Stimulated activated CD4-positive, alpha-beta T cell treated with anti-CD3 and anti-CD28 coated beads, Interleukin-1b, Interleukin-23, amount 100 ng/mL, for 4 hours (primary cell): ENCODE measurements at places on chromosomes 2 and 18.

- DNase-seq, result no peak
Observed at GRCh38 chr2:19214682-19215391, 143.6 kb downstream of the OSR1 start.

DNA sequence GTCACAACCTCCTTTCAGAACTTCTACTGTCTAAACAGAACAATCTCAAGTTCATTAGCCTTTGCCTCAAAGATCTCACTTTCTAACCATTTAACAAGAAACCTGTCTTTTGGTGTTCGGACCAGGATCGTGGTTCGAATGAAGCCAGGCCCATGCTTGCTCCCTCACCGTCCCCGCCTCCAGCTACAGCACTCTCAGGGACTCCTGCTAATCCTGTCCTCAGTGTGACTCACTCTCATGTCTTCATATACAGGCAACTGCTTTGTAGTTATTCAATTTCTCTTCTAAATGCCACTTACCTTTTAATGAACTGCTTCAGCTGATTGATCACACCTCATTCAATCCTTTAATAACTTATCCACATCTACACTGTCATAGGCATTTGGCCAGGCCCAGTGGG, 15.8 kb downstream of the SERTAD2 start:
- DNase-seq, result no peak

GRCh38 chr2:157508676-157509075, 64.8 kb upstream of the CYTIP start:
- no peak for DNase-seq

- DNase-seq, result no peak
Observed at GRCh38 chr18:52541056-52541455, 201.1 kb downstream of the DCC start.

GRCh38 chr2:127762441-127762840, 48.5 kb downstream of the WDR33 start:
- DNase-seq, result no peak

DNA sequence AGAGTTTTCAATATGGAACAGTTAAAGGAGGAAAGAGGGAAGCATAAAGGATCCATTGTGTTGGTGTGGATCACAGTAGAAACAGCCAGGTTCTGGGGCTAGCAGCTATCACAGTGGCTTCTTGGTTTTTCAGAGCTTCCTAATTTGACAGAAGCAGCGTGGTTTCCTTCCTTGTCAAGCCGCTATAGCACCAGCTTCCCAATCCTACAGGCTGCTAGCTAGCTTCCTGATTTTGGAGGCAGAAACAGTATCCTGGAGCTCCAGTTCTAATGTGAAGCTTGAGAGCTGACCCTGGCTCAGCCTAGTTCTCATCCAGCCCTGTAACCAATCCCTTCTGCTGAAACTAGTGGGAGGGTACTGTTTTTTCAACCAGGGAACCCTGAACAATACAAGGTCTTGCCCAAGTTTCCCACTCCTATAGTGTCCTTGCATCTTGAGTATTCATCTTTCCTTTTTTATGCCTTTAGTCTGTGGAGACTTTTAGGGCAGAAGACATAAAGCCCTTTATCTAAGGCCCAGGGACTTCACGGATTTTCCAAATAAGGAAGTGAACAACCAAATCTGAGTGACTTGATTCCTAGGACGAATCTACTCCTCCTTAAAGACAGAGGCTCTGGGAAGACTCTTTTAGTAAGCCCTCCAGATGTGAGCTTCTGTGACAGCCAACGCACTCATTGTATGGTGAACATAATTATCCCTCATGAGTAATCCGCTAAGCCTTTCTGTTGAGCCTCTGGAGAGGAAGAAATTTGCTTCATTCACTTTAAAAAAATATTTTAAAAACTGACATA, 33.8 kb downstream of the CCDC93 start:
- DNase-seq, result no peak
